ENCODE measurements at places on chromosomes 13 and 19.

- no peak for DNase-seq
These were observed 975 bp downstream of the SBK2 start for GRCh38 chr19:55535965-55536350.

DNA sequence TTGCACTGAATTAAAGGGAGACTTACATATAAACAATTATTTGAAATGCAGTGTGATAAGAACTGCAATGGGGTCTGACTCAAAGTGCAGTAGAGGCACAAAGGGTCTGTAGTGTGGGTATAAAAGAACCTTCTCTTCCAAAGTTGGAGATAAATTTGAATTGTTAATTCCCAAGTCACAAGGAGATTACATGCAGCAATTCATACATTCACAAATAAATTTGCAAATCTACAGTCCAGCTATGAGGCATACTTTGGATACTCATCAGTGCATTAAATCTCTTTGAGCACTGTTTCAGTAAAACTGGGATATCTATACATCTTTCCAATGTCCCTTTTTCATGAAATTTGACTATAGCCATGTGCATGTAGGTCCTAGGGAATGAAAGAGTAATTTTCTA is 799.4 kb downstream of the PCDH9 start:
- no peak for DNase-seq

DNA sequence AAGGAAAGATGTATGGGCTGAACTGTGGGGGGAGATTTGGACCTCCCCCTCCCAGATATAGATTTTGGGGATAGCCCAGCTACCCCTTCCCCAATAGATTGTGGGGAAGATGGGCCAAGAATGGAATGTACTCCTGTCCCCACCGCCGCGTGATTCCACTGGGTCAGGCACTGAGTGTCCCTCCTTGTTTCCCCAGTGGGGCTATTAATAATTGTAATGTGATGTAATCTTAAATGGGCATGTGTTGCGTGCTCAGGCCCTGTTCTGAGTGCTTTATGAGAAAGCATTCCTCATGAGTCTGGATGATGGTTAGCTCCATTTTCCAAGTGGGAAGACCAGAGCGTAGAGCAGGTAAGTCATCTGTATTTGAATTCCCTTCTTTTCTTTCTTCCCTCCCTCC is 1.4 kb downstream of the PSMD8 start:
- DNase-seq = no peak

DNA sequence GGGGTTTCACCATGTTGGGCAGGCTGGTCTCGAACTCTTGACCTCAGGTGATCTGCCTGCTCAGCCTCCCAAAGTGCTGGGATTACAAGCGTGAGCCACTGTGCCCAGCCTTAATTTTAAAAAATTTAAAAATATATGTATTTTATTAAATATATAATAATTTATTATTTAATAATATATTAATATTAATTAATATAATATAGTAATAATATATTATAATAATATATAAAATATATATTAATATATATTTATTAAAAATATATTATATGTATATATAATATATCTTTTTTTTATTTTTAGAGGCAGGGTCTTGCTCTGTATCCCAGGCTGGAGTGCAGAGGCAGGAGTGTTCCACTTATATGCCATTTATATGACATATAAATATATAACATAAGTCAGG is 52.9 kb upstream of the ADGRE1 start:
- DNase-seq = no peak

DNA sequence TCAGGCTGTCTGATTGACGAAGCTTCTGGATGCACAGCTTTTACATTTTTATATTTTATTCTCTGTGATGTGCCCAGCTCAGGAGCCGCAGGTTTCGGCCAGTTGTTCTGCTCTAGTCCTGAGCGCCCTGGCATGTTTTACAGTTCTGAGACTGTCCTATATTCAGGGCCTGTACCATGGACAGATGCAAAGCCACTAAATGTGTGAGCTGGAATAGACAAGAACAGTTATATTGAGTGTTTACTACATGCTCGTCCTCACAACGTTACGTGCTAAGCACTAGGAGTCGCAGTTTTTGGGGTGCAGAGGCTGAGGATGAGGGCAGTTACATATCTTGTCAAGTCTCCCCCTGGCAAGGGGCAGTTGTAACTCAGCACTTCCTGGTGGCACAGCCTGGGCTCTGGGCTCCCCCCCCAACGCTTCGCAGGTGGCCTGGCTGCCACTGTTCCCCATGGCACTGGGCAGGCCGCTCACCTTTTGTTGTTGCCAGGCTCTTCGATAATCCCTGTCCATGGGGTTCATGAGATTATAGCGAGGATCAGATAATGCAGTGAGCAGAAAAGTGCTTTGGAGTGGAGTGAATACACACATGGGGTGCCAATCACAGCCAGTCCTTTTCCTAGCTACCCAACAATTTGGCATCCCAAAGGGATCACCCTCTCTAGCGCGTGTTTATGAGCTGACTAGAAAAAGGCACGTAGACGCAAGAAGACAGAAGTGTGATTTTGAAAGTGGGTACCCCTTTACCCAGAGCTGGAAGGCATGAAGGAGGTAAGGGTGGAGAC is 23.5 kb downstream of the ARL11 start:
- no peak for DNase-seq

- DNase-seq = no peak
These were observed 256.1 kb downstream of the DACH1 start for GRCh38 chr13:71610876-71611275.

GRCh38 chr13:109465148-109465547 is 321.2 kb downstream of the IRS2 start:
- DNase-seq = no peak

GRCh38 chr19:56623006-56623405 is 20.0 kb upstream of the SMIM17 start:
- no peak for DNase-seq

DNA sequence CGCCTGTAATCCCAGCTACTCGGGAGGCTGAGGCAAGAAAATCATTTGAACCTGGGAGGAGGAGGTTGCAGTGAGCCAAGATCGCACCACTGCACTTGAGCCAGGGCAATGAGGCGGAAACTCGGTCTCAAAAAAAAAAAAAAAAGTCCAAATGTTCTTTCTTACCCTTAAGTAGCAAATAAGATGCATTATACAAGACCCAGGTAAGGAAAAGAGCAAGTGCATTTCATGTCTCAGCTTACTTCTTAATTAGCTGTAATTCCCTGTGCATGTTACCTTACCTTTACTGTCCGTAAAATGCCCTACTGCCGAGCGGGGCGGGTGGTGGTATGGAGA is 3.8 kb upstream of the ZNF681 start:
- DNase-seq = no peak

GRCh38 chr19:45752639-45753038 is 16.4 kb downstream of the SIX5 start:
- no peak for DNase-seq

GRCh38 chr13:51682686-51683085 is 98.4 kb downstream of the WDFY2 start:
- DNase-seq = no peak

DNA sequence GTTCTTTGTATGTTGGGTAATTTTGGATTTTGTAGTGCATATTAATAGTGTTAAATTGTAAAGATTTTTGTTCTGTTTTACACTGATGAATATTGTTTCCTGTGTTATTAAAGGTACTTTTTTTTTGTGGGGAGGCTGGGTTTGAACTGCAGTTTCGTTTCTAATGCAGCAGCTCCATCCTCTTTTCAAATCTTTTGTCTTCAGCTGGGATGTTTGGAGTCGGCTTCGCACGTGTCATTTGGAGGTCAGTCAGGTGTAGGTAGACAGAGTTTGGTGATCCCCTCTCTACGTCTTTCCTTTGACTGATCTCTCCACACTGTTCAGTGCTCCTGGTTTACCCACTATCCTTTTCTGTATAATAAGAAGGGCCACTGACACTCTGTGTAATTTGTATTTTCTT is 30.3 kb downstream of the TDRD3 start:
- DNase-seq = no peak

DNA sequence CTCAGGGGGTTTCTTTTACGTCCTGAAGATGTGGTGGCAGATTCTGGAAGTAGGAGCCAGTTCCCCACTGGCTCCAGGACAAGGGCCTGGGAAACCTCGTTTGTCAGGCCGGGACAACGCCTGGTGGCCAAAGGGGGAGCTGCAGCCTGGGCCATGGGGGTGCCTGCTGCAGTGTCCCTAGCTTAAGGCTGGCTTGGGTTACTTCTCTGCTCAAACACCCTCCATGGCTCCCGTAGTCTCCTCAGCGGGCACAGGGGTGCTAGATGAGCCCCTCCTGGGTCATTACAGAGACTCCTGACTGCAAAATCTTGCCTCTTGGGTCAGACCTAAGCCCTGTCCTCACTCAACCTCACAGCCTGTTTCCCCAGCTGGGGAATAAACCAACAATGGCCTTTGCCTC is 14.7 kb downstream of the CILP2 start:
- no peak for DNase-seq

GRCh38 chr19:10748927-10749434 is 31.1 kb downstream of the DNM2 start:
- DNase-seq = no peak

DNA sequence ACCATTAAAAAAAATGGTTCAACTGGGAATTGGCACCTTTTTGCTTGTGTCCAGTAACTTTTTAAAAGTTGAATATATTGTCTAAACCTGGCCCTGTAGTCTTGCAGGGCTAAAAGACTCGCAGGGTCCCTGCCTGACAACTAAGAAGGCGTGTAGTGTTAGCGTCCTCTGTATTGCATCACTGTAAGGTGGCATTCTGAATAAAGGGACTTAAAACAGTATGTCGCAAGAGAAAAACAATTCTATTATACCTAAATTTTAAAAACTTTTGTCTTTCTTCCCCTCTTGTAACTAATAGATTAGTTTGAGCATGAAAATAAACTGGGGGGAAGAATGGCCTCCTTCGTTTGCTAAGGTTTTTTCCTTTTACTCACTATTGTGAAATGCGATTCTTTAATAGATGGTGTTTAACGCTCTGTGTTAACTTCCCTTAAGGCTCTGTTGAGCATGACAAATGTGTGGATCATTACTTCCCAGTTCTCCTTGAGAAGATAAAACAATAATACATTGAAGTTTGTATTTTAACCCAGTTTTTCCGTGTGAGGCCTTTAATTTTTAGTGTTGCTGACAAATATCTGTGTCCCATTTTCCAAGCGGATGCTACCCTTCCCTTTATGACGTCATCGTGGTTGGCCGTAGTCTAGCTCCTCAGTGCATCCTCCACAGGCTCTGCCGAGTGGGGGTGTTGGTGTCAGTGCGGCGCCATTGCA is 134.6 kb downstream of the KATNAL1 start:
- no peak for DNase-seq

- DNase-seq = no peak
These were observed 54.1 kb downstream of the TSSK6 start for GRCh38 chr19:19461306-19461670.

- DNase-seq = no peak
These were observed 413.9 kb downstream of the KLF12 start for GRCh38 chr13:73720216-73720840.
